Right atrium auricular region (tissue), 2 donors: ENCODE measurements at places on chromosomes 4 and X. TPM values are rescaled to one million over a fixed set of nuclear protein-coding genes. Genes with fewer than 3 reads are reported as not detected.

- H3K4me1 ChIP-seq: no peaks in the 10 kb centered on the region
- H3K27ac ChIP-seq: peak overlapping the region; percentile 59
- no peaks in the 10 kb centered on the region for H3K36me3 ChIP-seq
- no peak for DNase-seq
- H3K27me3 ChIP-seq: no peaks in the 10 kb centered on the region
- no peak overlapping the region for H3K4me3 ChIP-seq
Observed at GRCh38 chr4:86938771-86939520, 4.1 kb downstream of the AFF1 start.

- DNase-seq: no peak
- no peaks in the 10 kb centered on the region for H3K4me1 ChIP-seq
- no peaks in the 10 kb centered on the region for H3K27me3 ChIP-seq
- no peak overlapping the region for H3K27ac ChIP-seq
Observed at GRCh38 chr4:137623013-137623412, 90.7 kb upstream of the PCDH18 start.

GRCh38 chr4:34950926-34951325 is 1293.4 kb downstream of the ARAP2 start:
- H3K4me1 ChIP-seq: no peaks in the 10 kb centered on the region
- no peaks in the 10 kb centered on the region for H3K27me3 ChIP-seq
- no peaks in the 10 kb centered on the region for H3K36me3 ChIP-seq

DNA sequence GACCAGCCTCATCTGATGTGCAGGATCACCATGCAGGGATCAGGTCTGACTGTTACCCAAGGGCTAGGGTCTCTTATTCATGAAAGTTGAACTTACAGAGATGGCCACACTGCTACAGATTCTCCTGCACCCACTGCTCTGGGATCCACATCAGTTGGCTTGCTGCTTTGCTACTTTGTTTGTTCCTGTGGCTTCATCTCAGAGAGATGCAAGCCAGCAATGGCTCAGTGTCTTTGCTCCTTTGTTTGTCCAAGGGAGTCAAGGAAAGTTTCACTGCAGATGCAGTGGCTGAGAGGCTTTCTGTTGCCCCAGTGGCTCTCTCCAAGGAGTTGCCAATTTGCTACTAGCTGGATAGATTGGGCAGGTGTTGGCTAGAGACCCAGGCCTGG is 70.3 kb upstream of the UGT2B7 start:
- no peaks in the 10 kb centered on the region for H3K27me3 ChIP-seq
- no peaks in the 10 kb centered on the region for H3K36me3 ChIP-seq

DNA sequence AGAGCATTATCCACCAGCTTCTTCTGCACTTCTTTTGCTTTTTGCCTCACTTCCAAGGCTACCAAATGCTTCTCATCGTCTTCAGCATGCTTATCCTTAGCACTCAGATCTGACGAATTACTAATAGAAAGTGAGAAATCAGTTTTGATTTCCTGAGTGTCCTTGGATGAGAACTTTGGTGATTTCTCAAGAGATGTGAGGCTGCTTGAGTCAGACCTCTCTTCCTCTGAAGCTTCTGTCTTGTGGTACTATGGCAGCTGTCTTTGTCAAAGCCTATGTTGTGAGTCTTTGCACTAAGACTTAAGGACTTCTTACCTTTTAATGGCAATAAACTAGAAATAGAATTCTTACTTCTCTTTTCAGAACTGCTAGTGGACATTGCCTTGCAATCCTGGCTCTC is 169.9 kb downstream of the CPE start:
- no peaks in the 10 kb centered on the region for H3K27me3 ChIP-seq
- H3K27ac ChIP-seq: no peak overlapping the region
- H3K36me3 ChIP-seq: no peaks in the 10 kb centered on the region
- no peak overlapping the region for H3K4me3 ChIP-seq
- no peaks in the 10 kb centered on the region for H3K4me1 ChIP-seq

- DNase-seq: no peak
- no peaks in the 10 kb centered on the region for H3K4me1 ChIP-seq
- no peaks in the 10 kb centered on the region for H3K27me3 ChIP-seq
- no peak overlapping the region for H3K27ac ChIP-seq
- no peaks in the 10 kb centered on the region for H3K36me3 ChIP-seq
Observed at GRCh38 chr4:98679738-98680137, 21.3 kb upstream of the TSPAN5 start.

DNA sequence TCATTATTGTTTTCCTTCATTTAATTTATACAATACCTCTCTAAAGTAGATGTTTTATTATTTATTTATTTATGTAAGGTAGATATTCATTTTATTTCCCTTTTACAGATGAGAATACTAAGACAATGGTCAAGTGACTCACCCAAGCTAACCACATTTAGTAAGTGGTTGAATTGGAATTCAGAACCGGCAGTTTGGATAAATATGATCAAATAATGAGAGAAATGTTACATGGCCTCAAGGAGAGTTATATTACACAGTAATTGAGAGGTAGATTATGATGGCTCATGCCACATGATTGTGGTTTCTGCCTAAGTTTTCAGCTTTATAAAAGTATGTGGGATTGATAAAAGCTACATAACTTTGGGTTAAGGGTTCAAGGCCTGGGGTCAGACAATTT is 239.4 kb upstream of the BOD1L1 start:
- H3K4me3 ChIP-seq: no peak overlapping the region
- DNase-seq: no peak
- no peaks in the 10 kb centered on the region for H3K27me3 ChIP-seq
- H3K36me3 ChIP-seq: no peaks in the 10 kb centered on the region

GRCh38 chr4:37437163-37437562 is 192.6 kb downstream of the NWD2 start:
- no peaks in the 10 kb centered on the region for H3K27me3 ChIP-seq
- no peak overlapping the region for H3K27ac ChIP-seq
- H3K36me3 ChIP-seq: no peaks in the 10 kb centered on the region
- no peak for DNase-seq
- H3K4me1 ChIP-seq: no peaks in the 10 kb centered on the region

- no peaks in the 10 kb centered on the region for H3K36me3 ChIP-seq
- no peaks in the 10 kb centered on the region for H3K4me1 ChIP-seq
- no peak overlapping the region for H3K4me3 ChIP-seq
- H3K27me3 ChIP-seq: no peaks in the 10 kb centered on the region
Observed at GRCh38 chr4:69823481-69824186, 36.3 kb downstream of the SULT1E1 start.

- H3K27me3 ChIP-seq: no peaks in the 10 kb centered on the region
- no peaks in the 10 kb centered on the region for H3K4me1 ChIP-seq
- DNase-seq: no peak
- H3K27ac ChIP-seq: peak overlapping the region; percentile 73
Observed at GRCh38 chr4:38072578-38072977, 112.4 kb downstream of the PTTG2 start.

GRCh38 chr4:3239998-3240920 is 8.7 kb upstream of the MSANTD1 start:
- no peak for DNase-seq
- H3K4me1 ChIP-seq: no peaks in the 10 kb centered on the region
- no peaks in the 10 kb centered on the region for H3K27me3 ChIP-seq
- H3K4me3 ChIP-seq: no peak overlapping the region
- no peak overlapping the region for H3K27ac ChIP-seq

GRCh38 chr4:142519342-142519741 is 326.8 kb downstream of the INPP4B start:
- no peak overlapping the region for H3K27ac ChIP-seq
- no peaks in the 10 kb centered on the region for H3K27me3 ChIP-seq
- H3K36me3 ChIP-seq: no peaks in the 10 kb centered on the region
- no peaks in the 10 kb centered on the region for H3K4me1 ChIP-seq

DNA sequence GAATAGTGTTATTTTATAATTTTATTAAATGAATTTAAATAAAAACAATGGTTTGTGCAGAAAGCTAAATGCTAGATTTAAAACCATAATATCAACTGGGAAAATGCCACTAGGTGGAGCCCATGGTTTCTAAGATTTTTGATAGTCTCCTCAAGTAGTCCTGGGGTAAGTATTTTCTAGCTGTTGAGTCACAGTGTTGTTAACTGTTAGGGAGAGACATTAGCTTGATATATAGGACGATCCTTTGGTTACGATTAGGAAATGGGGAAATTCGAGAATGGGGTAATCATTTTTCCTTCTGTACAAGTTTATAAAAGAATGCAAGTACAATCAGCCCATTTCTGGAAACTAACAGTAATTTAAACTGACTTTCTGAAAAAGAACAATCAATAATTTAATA is 378.4 kb downstream of the ANKRD50 start:
- H3K27ac ChIP-seq: no peak overlapping the region
- no peak for DNase-seq
- H3K4me3 ChIP-seq: no peak overlapping the region
- H3K27me3 ChIP-seq: no peaks in the 10 kb centered on the region
- no peaks in the 10 kb centered on the region for H3K36me3 ChIP-seq
- no peaks in the 10 kb centered on the region for H3K4me1 ChIP-seq

- H3K27me3 ChIP-seq: no peaks in the 10 kb centered on the region
- peak overlapping the region; percentile 57 for H3K27ac ChIP-seq
- DNase-seq: peak; percentile 67
Observed at GRCh38 chr4:142405021-142405694, 440.9 kb downstream of the INPP4B start.

Gene DCHS2
- total RNA-seq: 0.04 TPM

Gene ENPP6
- total RNA-seq: not detected

Gene HELT
- not detected for total RNA-seq

Gene ADH6
- 3.6 TPM for total RNA-seq
